Right ventricle myocardium superior (tissue), 1 donor: ENCODE measurements at places on chromosomes 5 and 9.
A peak's percentile ranks its signal among the peaks of the same experiment; 100 is the strongest.

- DNase-seq = no peak
Measured at GRCh38 chr9:135117281-135117680, 29.8 kb downstream of the OLFM1 start.

GRCh38 chr9:101702257-101702656 lies 36.2 kb downstream of the GRIN3A start:
- DNase-seq = no peak

DNA sequence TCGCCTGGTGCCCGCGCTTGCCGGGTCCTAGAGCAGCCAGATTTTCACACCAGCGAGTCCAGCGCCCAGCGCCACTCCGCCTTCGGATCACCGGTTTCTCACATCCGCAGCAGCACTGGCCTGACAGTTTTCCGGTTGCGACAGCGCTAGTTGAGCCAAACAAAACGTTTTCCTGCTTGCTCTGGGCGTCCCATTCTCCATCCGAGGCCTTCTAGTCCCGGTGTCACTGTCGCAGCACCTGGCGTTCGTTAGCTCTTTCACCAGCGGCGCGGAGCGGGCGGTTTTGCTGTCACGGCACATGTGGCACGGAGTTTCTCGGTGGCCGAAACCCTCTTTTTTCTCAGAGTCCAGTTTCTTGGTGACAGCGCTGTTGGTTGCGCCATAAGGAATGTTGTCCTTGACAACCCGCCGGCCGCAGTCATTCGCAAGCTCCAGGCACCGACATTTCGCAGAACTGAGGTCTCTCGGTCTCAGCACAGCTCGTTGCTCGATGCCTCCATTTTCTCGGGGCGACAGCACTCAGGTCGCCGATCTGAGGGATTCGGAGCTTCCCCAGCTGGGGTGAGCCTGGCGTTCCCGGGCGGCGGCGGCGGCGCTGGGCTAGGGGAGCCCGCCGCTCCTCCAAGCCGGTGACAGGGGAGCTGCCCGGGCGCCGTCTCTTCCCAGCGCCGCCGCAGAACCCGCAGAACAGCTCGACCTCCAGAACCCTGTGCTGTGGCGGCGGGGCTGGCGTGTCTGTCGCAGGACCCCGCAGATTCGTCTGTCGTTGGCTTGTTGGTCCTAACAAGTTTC lies 47.8 kb downstream of the ANXA2R start:
- DNase-seq = peak; percentile 92

GRCh38 chr9:93683331-93684134 lies 107.1 kb downstream of the PHF2 start:
- DNase-seq = no peak

- DNase-seq = no peak
Measured at GRCh38 chr5:131019601-131020315, 145.3 kb downstream of the HINT1 start.

DNA sequence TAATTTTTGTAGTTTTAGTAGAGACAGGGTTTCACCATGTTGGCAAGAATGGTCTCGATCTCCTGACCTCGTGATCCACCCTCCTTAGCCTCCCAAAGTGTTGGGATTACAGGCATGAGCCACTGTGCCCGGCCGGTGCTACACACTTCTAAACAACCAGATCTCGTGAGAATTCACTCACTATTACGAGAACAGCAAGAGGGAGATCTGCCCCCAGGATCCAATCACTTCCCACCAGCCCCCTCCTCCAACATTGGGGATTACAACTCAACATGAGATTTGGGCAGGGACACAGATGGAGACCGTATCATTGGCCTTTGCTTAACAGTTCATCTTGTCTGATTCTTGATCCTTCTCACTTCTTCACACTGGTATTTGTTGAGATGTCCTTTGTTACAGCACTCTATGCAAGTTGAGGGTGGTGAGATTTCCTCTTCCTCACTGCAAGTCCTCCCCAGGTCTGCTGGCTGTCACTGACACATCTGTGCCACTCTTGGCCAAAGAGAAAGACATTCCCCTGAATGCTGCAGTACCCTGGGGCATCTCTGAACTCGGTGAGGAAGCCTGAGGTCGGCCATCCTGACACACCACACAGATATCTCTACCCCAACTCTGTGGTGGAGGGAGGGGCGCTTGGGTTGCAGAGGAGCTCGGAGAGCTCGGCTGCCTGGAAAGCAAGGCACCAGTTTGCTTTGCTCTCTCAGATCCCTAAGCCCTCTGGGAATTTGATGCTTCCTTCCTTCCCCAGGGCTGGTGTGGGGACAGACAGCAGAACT lies 4.2 kb upstream of the SUB1 start:
- no peak for DNase-seq

DNA sequence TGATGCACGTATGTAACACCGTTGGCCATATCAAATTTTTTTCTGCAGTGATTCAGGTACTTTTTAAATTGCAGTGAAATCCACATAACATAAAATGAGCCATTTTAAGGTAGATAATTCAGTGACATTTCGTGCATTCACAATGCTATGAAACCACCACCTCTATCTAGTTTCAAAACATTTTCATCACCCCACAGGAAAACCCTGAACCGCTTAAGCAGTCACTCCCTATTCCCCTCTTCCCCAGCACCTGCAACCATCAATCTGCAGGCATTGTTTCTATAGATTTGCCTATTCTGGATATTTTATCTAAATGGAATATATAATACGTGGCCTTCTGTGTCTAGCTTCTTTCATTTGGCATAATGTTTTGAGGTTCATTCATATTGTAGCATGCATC lies 79.2 kb downstream of the BOD1 start:
- no peak for DNase-seq

DNA sequence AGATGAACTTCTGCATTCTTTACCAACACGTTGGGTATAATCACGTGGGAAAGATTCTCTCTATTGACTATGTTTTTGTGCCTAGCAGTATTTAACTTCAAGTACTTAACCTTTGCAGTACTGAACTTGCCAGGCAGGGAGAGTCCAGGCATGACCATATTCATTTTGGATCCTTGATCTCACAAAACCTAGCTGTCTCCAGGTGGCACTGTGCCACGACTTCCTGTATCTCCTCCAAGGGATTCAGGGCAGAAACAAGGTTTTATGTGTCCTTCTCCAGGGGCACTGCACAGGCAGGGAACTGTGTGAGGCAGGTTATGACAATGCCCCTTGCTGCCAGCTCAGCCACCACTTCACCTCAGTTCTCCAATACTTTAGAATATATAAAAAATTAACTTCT lies 11.7 kb upstream of the IFNA5 start:
- no peak for DNase-seq

DNA sequence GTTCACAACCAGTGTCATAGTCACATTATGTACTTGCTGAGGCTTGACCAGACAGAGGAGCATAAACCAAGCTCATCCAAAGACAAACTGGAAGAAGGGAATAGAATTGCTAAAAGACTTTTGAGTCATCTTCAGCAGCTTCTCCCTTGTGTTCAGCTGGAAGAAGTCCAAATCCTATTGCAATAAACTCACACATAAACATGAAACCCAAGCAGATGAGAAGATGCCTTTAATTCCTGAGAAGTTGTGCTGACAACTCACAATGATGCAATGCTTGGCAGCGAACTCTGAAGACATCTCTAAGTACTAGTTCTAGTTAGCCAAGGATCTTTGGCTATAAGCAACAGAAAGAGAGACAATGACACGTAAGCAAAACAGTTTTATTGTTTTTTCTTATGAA lies 642.1 kb downstream of the KCTD16 start:
- DNase-seq = no peak

GRCh38 chr5:40401284-40402006 lies 278.3 kb upstream of the PTGER4 start:
- no peak for DNase-seq

GRCh38 chr5:81762401-81762800 lies 11.5 kb upstream of the SSBP2 start:
- no peak for DNase-seq

DNA sequence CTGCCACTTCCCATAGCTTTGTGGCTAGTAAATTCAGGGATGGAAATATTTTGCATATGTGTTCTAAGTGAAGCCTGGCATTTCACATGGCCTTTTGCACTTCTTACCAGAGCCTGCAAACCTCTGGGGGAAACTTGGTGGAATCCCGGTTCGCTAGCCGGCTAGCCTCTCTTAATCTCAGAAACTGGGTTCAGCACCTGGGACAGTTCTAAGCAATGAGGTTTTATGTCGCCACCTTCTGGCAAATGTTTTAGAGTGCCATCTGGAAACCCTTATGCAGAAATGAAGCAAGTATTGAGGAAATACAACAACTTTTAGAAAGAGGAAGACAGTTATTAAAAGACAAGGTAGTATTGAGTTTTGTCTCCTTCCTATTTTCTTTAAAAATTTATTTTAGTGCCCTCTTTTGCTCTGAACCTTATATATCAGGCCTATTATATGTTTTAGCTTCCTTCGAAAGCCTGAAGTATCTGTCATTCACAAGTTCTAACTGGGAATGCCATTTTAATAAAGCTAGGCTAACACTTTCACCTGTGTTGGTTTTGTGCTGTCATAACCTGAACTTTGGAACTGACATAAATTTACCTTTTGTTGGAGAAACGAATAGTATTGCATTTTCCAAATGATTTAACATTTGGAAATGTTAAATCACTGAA lies 963 bp upstream of the HTR1A start:
- DNase-seq = no peak

DNA sequence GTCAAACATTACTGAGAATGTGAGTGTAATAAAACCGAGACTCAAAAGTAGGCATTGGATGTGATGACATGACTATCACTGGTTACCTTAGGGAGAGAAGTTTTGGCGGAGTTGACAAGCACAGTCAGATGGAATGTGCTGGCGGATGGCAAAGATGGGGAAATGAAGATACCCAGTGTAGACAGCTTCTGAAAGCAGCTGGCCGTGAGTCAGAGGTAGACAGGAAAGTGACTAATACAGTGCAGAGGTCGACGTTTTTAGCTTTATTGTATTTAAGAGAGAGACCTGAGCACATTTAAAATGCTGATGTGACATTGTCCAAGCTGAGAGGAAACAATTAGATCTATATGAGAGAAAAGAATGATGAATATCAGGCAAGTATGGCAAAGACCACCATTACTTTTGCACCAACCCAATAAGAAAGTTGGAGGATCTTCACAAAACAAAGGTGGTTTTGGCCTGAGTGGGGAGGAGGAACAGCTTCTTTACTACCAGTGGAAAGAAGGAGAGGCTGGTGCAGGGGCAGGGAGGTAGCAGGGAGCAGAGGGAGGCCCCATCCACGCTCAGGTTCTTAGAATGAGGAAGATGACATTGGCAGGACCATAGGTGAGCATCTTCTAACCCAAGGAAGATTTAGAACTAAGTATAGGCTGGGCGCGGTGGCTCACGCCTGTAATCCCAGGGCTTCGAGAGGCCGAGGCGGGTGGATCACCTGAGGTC lies 36.7 kb upstream of the KCNIP1 start:
- no peak for DNase-seq

DNA sequence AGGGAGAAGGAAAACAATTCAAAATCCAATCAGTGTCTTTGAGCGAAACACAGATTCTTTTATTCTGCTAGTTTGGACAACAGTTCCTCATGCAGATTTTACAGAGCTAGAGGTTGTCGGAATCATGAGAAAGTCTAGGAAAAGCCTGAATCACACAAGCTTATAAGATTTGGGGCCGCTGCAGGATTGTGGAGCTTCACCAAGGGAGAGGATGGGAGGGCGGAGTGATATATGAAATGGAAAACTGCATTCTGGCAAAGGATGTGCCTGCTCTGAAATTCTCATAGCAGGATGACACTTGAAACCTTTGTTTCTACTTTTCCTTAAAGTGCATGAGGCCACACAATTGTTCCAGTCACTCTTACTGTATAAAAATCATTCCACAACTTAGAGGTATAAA lies 134.3 kb downstream of the OR2K2 start:
- DNase-seq = no peak
